AG04449 (cell line): ENCODE measurements at places on chromosomes 7 and 10.

GRCh38 chr10:44280226-44281014, 104.5 kb downstream of the CXCL12 start:
- no peak for DNase-seq

DNA sequence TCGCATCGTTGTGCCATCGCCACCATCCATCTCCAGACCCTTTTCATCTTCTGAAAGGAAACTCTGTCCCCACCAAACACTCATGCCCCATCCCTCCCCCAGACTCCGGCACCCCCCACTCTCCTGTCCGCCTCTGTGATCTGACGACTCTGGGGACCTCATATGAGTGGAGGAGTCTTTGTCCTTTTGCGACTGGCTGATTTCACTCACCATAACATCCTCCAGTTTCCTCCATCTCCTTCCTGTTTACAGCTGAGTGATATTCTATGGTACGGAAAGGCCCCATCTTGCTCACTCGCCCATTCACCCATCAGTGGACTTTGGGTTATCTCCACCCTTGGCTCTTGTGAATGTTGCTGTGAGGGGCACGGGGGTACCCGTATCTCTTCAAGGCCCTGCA, 11.8 kb upstream of the INSIG1 start:
- no peak for DNase-seq

GRCh38 chr7:138616085-138616484, 85.1 kb downstream of the SVOPL start:
- no peak for DNase-seq

DNA sequence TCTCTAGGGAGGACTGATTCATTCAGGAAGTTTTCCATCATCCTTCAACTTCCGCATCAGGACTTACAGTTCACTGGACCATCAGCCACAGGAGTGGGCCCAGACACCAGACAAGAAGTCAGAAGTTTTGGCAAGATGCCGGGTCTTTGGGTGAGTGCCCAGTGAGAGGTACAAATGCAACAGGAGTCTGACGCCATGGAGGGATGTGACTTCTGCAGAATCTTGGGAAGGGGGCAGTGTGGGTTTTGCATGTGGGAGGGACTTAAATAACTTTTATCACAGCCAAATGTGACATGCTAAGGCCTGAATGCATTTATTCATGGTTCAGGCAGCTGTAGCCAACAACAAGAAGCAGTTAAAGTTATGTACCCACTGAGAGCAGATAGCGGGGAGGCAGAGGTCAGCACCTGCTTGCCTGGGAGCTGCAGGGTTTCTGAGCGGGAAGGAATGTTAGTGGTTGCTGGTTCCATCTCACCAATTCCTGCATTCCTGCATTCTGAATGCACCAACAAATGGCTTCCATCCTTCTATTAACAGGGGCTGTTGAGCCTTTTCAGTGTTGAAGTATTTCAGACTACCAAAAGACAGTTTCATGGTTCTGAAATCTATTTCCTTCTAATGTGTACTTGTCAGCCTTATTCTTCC, 375.2 kb downstream of the PAXIP1 start:
- no peak for DNase-seq

GRCh38 chr7:87671-88070, 104.7 kb upstream of the FAM20C start:
- no peak for DNase-seq
